Stimulated activated CD4-positive, alpha-beta T cell treated with anti-CD3 and anti-CD28 coated beads, Interleukin-4, amount 100 ng/mL, for 1 hour (primary cell): ENCODE measurements at places on chromosomes 12 and 14.

GRCh38 chr12:19428246-19428645 lies 11.0 kb upstream of the AEBP2 start:
- no peak for DNase-seq

- no peak for DNase-seq
Measured at GRCh38 chr14:97846156-97846555, 1049.0 kb downstream of the VRK1 start.

DNA sequence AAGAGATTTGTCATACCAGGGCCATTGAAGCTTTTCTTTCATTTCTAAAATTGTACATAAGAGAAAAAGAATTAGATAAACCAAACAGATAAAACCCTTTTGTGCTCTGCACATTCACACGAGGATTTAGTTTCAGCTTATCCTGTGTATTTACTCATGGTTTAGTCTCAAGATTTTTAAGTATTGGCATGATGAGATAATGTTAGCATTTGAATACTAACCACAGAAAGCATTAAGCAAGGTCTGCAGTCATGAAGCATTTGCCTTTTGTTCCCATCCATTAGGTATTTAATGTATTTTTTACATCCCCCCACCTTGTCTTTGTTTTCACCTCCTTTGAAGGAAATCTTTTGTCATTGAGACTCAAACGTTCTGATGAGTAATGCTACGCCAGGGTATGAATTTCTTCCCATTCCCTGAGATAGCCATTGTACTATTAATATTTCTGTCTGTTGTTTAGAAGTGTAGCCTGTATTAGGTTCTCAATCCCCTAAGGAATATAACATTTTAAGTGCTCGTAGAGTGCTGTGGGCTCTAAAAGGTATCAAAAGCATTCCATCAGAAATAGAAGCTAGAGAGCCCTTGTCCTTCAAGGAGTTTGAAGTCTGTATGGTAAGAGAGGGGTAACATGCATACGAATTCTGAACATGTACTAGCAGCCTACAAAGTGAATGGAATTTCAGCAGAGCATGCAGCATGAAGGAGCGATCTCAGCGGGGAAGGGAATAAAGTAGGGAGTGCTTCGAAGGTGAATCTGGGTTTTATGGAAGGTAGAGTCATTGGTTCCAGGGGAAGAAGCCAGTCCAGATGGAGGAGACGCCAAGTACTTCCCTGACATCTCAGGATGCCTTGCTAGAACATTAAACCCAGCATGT lies 22.3 kb downstream of the CRADD start:
- no peak for DNase-seq

GRCh38 chr14:91884664-91885063 lies 17.3 kb upstream of the TC2N start:
- DNase-seq: no peak

GRCh38 chr12:20319366-20319765 lies 49.0 kb upstream of the PDE3A start:
- DNase-seq: no peak

- no peak for DNase-seq
Measured at GRCh38 chr14:68238551-68238950, 419.0 kb downstream of the RAD51B start.
